ENCODE measurements at places on chromosomes 12 and 14. TPM values are rescaled to one million over a fixed set of nuclear protein-coding genes. Genes with fewer than 3 reads are reported as not detected.

GRCh38 chr12:44098786-44099185 is 262.9 kb downstream of the TMEM117 start:
- H3K4me3 ChIP-seq, result no peak overlapping the region
- no peaks in the 10 kb centered on the region for H3K4me1 ChIP-seq
- H3K36me3 ChIP-seq, result peaks cover 8% of the 10 kb centered on the region
- no peaks in the 10 kb centered on the region for H3K27me3 ChIP-seq
- H3K27ac ChIP-seq, result no peak overlapping the region

DNA sequence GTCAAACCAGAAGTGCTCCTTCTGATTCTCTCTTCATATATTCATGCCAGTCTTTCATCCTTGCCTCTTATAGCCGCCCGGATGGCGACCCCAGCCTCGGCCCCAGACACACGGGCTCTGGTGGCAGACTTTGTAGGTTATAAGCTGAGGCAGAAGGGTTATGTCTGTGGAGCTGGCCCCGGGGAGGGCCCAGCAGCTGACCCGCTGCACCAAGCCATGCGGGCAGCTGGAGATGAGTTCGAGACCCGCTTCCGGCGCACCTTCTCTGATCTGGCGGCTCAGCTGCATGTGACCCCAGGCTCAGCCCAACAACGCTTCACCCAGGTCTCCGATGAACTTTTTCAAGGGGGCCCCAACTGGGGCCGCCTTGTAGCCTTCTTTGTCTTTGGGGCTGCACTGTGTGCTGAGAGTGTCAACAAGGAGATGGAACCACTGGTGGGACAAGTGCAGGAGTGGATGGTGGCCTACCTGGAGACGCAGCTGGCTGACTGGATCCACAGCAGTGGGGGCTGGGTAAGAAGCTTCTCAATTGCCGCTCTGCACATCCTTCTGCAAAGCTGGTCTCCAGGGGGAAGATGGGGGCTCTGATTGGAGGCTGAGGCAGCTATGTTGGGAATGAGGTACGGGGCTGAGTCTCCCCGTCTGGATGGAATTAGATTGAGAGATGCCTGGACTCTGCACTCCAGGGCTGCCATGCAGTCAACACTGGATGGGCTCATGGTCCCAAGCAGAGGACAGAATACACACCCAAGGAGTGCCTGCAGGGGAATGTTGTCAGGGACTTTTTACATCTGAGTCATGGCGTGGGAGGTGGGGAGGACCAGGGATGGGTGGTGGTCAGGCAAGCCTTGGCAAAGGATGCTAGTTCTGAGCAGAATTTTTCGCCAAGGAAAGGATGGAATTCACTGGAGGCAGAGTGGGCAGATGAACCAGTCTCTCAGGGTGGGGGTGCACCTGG is 1.3 kb downstream of the BCL2L2 start:
- H3K36me3 ChIP-seq, result no peaks in the 10 kb centered on the region
- H3K4me3 ChIP-seq, result no peak overlapping the region
- no peak overlapping the region for H3K27ac ChIP-seq
- DNase-seq, result no peak
- H3K27me3 ChIP-seq, result peaks cover 26% of the 10 kb centered on the region

DNA sequence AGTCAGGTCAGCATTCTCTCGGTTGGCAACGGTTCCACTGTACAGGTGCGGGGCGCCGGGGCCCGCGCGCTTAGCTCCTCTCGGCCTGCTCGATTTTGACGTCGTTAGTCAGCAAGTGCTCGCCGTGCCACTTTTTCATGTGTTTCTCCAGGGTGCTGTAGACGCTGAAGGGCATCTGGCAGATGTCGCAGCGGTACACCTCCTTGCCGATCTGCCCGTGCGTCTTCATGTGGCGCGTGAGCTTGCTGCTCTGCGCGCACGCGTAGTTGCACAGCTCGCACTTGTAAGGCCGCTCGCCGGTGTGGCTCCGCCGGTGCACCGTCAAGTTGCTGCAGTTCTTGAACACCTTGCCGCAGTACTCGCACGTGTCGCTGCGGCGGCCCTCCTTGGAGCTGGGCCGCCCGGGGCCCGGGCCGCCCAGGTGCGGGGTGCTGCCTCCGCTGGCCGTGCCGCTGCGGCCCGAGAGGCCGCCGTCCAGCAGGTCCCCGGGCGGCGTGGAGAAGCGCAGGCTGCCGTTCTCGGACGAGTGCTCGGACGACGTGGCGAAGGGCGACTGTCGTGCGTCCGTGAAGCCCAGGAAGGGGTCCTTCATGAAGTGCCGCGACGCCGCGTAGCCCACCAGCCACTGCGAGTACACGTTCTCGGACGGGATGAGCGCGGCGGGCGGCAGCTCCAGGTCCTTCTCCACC is 97.8 kb downstream of the BCL11B start:
- H3K27ac ChIP-seq, result peak overlapping the region; percentile 46
- no peak for DNase-seq
- peaks cover 53% of the 10 kb centered on the region for H3K36me3 ChIP-seq
- H3K4me3 ChIP-seq, result no peak overlapping the region

Gene IFNG-AS1
- 1.2 TPM for total RNA-seq

Gene CLEC4D
- not detected for total RNA-seq

Gene SYT1
- total RNA-seq, result not detected

GRCh38 chr12:93483151-93483807 is 16.0 kb downstream of the MRPL42 start:
- no peaks in the 10 kb centered on the region for H3K4me1 ChIP-seq
- no peaks in the 10 kb centered on the region for H3K27me3 ChIP-seq
- peaks cover 17% of the 10 kb centered on the region for H3K36me3 ChIP-seq
- no peak for DNase-seq
- H3K4me3 ChIP-seq, result no peak overlapping the region
- H3K27ac ChIP-seq, result no peak overlapping the region

DNA sequence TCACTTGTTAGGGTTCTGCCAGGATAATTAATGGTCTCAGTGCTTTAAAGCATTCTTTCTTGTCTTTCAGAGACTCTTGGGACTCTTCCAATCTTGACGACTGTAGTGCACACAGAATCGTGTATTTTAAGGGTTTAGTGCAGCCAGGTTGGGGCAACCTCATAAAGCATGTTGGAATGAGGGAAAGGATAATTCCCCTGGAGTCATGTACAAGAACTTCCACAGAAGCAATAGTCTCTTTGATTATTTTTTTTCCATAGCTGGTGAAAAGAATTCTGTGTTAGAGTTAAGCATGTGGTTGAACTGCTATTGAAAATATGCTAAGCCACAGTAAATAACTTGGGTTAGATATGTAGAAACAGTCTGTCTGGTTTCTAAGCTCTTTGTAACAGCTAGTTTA is 246.8 kb upstream of the DAAM1 start:
- DNase-seq, result no peak
- H3K4me1 ChIP-seq, result no peaks in the 10 kb centered on the region
- no peaks in the 10 kb centered on the region for H3K36me3 ChIP-seq
- H3K27ac ChIP-seq, result no peak overlapping the region

Gene SLC10A1
- total RNA-seq, result not detected

Gene WASHC4
- 23.7 TPM for total RNA-seq

Gene CLEC1A
- total RNA-seq, result not detected

GRCh38 chr14:20388159-20388558 is 25.1 kb downstream of the TEP1 start:
- H3K4me1 ChIP-seq, result no peaks in the 10 kb centered on the region
- peaks cover 40% of the 10 kb centered on the region for H3K36me3 ChIP-seq
- no peak overlapping the region for H3K4me3 ChIP-seq
- no peak overlapping the region for H3K27ac ChIP-seq
- no peak for DNase-seq
- H3K27me3 ChIP-seq, result no peaks in the 10 kb centered on the region

GRCh38 chr12:75606151-75606550 is 94.7 kb upstream of the KRR1 start:
- H3K36me3 ChIP-seq, result no peaks in the 10 kb centered on the region
- DNase-seq, result no peak
- H3K27me3 ChIP-seq, result peaks cover 5% of the 10 kb centered on the region
- no peak overlapping the region for H3K27ac ChIP-seq

Gene VAMP1
- total RNA-seq, result 31.9 TPM

DNA sequence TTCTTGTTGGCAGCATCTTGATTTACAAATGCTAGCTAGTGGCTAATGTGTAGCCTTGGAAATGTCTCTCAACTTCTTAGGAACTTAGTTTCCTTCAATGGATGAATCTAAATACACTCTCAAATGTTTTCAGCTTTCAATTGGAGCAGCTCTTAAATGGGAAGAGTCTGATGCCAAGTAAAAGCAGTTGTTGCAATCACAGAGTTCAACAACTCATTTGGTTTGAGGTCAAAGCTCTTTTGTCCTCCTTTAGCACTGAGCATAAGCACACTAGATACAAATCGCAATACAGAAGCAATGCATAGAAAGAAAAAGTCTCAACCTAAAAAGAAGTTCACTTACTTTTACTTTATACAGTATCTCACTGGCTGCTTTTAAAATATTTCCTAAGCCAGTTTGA is 986.1 kb upstream of the FLRT2 start:
- no peaks in the 10 kb centered on the region for H3K4me1 ChIP-seq
- H3K27me3 ChIP-seq, result no peaks in the 10 kb centered on the region
- no peaks in the 10 kb centered on the region for H3K36me3 ChIP-seq
- H3K4me3 ChIP-seq, result no peak overlapping the region

- no peak overlapping the region for H3K27ac ChIP-seq
- no peaks in the 10 kb centered on the region for H3K36me3 ChIP-seq
- no peaks in the 10 kb centered on the region for H3K27me3 ChIP-seq
- DNase-seq, result no peak
- H3K4me3 ChIP-seq, result no peak overlapping the region
These were observed 172.1 kb upstream of the PLEKHG7 start for GRCh38 chr12:92530706-92531105.

GRCh38 chr12:110254971-110255540 is 26.0 kb upstream of the ATP2A2 start:
- no peaks in the 10 kb centered on the region for H3K36me3 ChIP-seq
- H3K4me3 ChIP-seq, result no peak overlapping the region
- H3K4me1 ChIP-seq, result no peaks in the 10 kb centered on the region
- no peak for DNase-seq
- H3K27me3 ChIP-seq, result no peaks in the 10 kb centered on the region
- no peak overlapping the region for H3K27ac ChIP-seq

Gene BICDL1
- 133 TPM for total RNA-seq

DNA sequence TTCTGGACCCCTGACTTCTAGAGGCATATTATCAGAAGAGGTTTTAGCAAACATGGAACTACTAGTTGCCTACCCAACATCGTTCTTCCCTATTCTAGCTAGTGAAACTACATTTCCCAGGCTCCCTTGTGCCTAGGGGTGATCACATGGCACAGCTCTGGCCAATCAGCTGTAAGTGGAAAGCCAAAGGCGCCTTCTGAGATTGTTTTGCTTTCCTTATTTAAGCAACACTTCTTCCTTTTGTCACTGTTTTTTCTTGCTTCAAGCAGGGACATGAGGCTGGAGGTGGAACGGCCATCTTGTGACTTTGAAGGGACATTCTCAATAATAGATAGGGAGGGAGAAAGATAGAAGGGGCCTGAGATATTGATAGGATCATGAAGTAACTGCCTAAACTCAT is 136.7 kb downstream of the ZNF664 start:
- H3K4me1 ChIP-seq, result no peaks in the 10 kb centered on the region
- DNase-seq, result peak; percentile 31
- no peak overlapping the region for H3K27ac ChIP-seq
- H3K36me3 ChIP-seq, result no peaks in the 10 kb centered on the region

DNA sequence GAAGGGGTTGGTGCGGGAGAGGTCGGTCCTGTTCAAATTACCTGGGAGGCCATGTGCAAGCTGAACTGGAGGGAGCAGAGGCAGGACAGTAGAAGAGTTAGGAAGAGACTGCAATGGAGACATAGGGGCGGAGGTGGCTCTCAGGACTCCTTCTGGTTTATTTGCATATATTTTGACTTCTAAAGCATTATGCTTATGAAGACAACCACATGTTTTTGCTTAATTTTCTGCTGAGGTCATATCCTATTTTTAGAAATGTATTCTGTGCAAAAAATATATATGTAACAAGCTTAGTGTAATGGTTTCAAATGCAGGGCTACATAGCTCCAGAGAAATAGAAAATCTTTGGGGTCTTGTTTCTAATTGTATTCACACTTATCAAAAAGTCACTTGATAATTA is 137.0 kb upstream of the MDM1 start:
- no peaks in the 10 kb centered on the region for H3K36me3 ChIP-seq
- no peaks in the 10 kb centered on the region for H3K27me3 ChIP-seq
- H3K4me3 ChIP-seq, result no peak overlapping the region
- no peak for DNase-seq
- H3K4me1 ChIP-seq, result peaks cover 5% of the 10 kb centered on the region

Gene CMTM5
- total RNA-seq, result not detected

DNA sequence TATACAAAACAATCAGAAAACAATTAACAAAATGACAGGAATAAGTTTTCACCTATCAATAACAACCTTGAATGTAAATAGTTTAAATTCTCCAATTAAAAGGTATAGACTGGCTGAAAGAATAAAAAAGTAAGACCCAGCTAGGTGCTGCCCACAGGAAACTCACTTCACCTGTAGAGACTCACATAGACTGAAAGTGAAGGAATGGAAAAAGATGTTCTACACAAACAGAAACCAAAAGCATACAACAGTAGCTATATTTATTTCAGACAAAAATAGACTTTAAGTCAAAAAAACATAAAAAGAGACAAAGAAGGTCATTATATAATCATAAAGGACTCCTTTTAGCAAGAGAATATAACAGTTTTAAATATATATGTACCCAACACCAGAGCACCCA is 152.4 kb upstream of the PWP1 start:
- DNase-seq, result no peak
- H3K4me1 ChIP-seq, result peaks cover 10% of the 10 kb centered on the region
- no peak overlapping the region for H3K27ac ChIP-seq
- no peaks in the 10 kb centered on the region for H3K27me3 ChIP-seq

DNA sequence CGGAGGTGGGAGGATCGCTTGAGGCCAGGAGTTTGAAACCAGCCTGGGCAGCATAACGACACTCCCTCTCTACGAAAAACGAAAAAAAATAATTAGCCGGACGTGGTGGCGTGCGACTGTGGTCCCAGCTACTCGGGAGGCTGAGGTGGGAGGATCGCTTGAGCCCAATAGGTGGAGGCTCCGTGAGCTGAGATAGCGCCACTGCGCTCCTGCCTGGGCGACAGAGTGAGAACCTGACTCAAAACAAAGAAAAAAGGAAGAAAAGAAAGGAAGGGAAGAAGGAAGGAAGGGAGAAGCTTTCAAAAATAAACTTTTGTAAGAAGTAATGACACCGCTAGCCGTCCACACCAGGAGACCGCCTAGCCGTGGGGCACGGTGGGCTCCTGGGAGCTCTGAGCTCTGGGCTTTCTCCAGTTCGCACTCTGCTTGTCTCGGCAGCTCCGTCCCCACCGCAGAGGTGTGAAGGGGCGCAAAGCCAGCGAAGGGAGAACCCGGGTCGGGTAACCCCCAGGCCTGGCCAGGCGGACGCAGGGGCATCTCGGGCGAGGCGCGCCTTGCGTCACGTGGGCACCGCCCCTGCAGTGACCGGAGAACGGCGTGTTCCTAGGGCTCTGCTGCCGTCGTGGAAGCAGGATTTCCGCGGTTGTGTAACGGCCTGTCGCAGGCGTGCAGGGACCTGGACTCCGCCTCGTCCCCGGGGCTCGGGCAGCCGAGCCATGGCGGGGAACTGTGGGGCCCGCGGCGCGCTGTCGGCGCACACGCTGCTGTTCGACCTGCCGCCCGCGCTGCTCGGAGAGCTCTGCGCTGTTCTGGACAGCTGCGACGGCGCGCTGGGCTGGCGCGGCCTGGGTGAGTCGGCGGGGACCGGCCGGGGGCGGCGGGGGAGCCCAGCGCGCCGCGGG is at the start of gene IRAK3:
Gene IRAK3 (plus strand): TSS at position 631 of the 902 bp plus-strand sequence. CDS start 86 bp downstream, at position 717.
- peaks cover 6% of the 10 kb centered on the region for H3K4me1 ChIP-seq
- H3K36me3 ChIP-seq, result no peaks in the 10 kb centered on the region
- no peak within 1 kb of the TSS for H3K27ac ChIP-seq
- H3K27me3 ChIP-seq, result peaks cover 48% of the 10 kb centered on the region
- H3K4me3 ChIP-seq, result peak within 1 kb of the TSS; percentile 71
- peak; percentile 41 for DNase-seq

GRCh38 chr12:68587448-68587873 is 23.2 kb upstream of the RAP1B start:
- H3K4me3 ChIP-seq, result no peak overlapping the region
- H3K27me3 ChIP-seq, result no peaks in the 10 kb centered on the region
- peak overlapping the region; percentile 27 for H3K27ac ChIP-seq
- peaks cover 55% of the 10 kb centered on the region for H3K4me1 ChIP-seq
- peaks cover 10% of the 10 kb centered on the region for H3K36me3 ChIP-seq

Gene TAS2R10
- total RNA-seq, result not detected

All from activated naive CD4-positive, alpha-beta T cell treated with anti-CD3 and anti-CD28 coated beads for 36 hours (primary cell).